Tibial artery (tissue), 4 donors: ENCODE measurements at places on chromosomes 2 and 18.

GRCh38 chr2:31191931-31192330 is 25.4 kb downstream of the CAPN14 start:
- H3K27me3 ChIP-seq = no peaks in the 10 kb centered on the region
- H3K27ac ChIP-seq = no peak overlapping the region
- no peak for DNase-seq

- H3K27ac ChIP-seq = no peak overlapping the region
- DNase-seq = no peak
- no peak overlapping the region for H3K4me3 ChIP-seq
- no peaks in the 10 kb centered on the region for H3K4me1 ChIP-seq
- H3K36me3 ChIP-seq = no peaks in the 10 kb centered on the region
- no peaks in the 10 kb centered on the region for H3K27me3 ChIP-seq
Measured at GRCh38 chr2:49403637-49404036, 249.3 kb upstream of the FSHR start.

- H3K27ac ChIP-seq = no peak overlapping the region
- no peaks in the 10 kb centered on the region for H3K4me1 ChIP-seq
- no peaks in the 10 kb centered on the region for H3K36me3 ChIP-seq
- H3K27me3 ChIP-seq = no peaks in the 10 kb centered on the region
Measured at GRCh38 chr2:227939271-227940027, 68.0 kb downstream of the DAW1 start.

- H3K27me3 ChIP-seq = no peaks in the 10 kb centered on the region
- H3K4me1 ChIP-seq = peaks cover 5% of the 10 kb centered on the region
- H3K4me3 ChIP-seq = no peak overlapping the region
- no peaks in the 10 kb centered on the region for H3K36me3 ChIP-seq
Measured at GRCh38 chr2:149906886-149907285, 319.3 kb upstream of the MMADHC start.

DNA sequence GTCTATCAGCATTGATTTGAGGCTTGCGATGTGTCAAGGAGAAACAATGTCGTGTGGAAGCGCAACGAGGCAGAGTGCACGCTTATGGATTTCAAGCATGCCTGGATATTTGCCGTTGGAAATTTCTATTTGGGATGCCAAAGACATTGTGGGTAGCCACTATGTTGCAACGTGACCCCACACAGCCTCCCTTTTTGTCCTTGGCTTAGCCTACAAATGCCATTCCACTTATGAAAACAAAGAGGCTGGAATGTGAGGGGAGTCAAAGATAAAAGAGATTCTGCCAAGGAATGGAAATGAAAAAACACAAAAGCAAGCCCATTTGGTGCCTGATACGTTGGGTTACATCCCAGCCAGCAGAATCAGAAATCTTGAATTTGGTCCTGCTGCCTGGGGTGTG is 721.2 kb downstream of the GALR1 start:
- H3K27me3 ChIP-seq = no peaks in the 10 kb centered on the region
- H3K36me3 ChIP-seq = no peaks in the 10 kb centered on the region
- no peak overlapping the region for H3K27ac ChIP-seq
